ENCODE measurements at places on chromosomes 11 and 22.

DNA sequence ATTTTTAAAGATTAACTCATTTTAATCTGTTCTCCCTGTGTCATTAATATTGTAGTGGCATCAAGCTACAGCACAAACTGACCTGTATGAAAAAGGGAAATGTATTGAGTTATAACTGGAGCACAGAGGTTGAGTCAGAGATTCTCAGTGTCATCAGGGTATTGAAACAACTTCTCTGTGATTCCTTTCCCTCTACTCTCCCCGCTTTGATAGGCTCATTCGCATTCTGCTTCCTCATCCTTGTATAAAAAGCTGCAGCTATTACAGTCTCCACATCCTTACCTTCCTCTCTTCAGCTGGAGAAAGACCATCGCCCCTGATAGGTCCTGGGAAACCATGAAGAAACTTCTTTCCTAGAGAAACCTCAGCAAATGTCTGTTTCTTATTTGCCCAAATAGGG lies 90.0 kb downstream of the BDNF start:
- DNase-seq: no peak

DNA sequence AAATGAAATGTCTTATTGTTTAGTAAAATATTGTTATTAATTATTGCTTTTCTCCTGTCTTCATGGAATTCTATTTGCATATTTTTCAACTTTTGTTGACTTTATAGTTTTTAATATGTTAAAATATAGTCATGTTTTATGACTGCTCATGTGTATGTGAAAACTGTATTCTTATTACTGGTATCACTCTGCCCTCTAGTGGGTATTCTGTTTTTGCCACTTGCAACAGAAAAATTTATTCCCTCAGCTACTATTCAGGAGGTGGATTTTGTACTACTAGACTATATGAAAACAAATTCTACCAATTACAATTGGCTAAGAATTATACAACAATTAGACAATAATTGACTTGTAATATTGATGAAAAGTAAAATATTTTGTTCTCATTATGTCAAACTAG lies 45.0 kb downstream of the OR4C6 start:
- DNase-seq: no peak

DNA sequence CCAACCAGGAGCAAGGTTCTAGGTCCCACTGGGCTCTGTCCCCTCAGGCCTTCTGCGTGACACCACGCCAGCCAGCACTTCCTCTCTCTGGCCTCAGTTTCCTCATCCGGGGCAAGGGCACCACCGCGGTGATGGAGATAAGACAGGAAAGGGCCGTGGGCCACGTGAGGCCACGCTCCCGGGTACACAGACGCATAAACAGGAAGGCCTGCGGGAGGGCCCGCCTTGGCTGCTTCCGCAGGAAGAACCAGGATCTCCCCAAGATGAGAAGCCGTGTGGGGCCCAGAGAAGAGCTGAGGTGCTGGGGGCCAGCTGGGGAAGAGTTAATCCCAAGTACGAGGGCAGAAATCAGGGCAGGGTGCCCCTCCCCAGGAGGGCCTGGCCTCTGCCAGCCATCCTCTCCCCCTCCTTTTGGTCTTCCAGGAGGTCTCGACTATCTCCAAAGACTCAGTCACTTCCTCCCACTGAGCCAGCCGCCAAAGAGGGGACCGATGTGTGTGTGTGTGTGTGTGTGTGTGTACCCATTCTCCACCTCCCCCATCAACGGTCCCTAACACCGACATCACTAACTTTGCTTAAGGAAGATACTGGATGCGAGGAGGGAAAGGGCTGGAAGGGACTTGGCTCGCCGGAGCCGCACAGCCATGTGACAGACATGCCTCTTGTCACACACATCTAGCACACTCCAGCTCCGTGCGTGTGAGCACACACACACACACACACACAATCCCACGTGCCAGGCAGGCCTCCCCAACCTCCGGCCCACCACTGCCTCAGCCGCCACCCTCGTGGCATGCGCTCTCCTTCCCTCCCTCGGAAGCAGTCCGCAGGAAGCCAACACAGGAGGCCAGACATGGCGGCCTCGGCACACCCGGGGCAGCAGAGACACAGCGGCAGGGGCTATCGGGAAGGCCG lies 1.4 kb downstream of the MFNG start:
- no peak for DNase-seq

DNA sequence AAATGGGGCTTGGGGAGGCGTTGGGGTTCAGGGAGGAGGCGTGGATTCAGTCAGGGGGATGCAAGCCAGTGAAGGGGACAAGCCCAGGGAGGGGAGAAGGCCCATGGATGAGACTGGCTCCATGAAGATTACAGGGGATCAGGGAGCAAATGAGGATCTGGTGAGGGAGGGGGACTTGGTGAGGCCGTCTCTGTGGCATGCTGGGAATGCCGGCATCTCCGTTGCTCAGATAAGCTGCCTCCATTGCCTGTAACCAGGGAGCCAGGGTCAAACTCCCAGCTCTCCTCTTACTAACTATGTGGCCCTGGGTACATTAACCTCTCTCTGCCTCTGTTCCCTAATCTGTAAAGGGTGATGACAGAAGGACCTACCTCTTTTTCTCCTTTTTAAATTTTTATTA lies 38.7 kb downstream of the TPBGL start:
- DNase-seq: no peak

DNA sequence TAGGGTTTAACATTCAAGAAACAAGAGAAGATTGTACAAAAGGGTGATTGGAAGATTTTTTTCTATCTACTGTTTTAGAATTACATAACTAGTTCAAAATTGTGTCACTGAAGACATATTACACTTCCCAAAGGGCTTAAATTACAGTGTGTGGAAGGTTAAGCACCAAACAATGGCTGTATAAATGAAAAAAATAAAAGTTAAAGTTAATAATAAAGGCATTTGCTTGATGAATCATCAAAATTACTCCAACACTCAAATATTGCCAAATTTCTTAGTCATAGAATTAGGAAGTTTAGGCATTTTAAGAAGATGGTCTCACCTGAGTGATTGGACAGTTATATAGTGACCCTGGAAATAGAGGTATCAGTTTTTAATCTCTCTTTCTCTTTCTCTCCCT lies 227.6 kb upstream of the CARD18 start:
- no peak for DNase-seq

DNA sequence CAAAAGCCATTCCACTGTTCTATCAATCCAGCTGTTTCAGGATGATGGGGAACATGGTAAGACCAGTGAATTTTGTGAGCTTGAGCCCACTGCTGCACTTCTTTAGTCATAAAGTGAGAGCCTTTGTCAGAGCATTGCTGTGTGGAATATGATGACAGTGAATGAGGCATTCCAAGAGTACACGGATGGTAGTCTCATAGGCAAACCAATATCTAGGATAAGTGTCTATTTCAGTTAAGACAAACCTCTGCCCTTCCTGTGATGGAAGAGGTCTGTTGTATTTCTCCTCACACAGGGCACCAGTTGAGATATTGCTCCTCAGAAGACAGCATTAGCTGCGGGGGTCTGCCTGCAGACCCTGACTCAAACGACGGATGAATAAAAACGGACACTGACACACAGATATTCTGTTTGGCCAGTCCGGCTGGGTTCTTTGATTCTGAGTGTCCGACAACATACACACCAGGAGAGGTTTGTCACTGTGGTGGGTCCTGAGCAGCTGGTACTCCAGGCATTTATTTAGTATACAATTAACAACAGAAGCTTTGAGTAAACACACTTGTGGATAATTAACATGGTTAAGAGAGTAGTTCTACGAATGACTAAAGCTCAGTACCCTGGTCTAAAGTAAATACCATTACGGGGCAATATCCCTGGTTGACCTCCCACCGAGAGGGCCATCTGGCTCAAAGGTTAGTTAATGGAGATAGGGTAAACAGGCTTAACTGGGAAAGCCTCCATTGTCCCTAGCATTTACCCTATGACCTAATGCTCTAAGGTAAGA lies 121.7 kb downstream of the ZNF280B start:
- DNase-seq: no peak

DNA sequence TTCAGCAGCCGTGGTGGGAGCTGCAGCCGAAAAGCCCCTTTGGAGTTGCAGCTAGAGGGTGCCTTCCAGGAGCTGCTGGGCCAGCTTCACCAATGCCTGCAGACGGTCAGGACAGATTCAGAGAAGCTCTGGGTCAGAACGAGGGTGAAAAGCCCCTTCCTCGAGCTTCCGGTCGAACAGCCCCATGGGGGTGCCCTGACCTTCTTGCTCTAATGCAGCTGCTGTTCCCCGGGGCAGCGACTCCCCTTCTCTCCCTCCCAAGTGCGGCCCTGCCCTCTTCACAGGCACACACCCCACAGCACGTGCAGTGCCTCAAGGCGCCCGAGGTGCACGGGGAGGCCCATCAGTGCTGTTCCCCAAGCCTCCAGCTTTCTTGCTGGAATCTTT lies 9.6 kb upstream of the IFITM3 start:
- DNase-seq: no peak

- no peak for DNase-seq
Observed at GRCh38 chr11:20493340-20493739, 105.8 kb downstream of the PRMT3 start.

GRCh38 chr11:118783724-118784495 lies 7.1 kb downstream of the DDX6 start:
- DNase-seq: no peak

DNA sequence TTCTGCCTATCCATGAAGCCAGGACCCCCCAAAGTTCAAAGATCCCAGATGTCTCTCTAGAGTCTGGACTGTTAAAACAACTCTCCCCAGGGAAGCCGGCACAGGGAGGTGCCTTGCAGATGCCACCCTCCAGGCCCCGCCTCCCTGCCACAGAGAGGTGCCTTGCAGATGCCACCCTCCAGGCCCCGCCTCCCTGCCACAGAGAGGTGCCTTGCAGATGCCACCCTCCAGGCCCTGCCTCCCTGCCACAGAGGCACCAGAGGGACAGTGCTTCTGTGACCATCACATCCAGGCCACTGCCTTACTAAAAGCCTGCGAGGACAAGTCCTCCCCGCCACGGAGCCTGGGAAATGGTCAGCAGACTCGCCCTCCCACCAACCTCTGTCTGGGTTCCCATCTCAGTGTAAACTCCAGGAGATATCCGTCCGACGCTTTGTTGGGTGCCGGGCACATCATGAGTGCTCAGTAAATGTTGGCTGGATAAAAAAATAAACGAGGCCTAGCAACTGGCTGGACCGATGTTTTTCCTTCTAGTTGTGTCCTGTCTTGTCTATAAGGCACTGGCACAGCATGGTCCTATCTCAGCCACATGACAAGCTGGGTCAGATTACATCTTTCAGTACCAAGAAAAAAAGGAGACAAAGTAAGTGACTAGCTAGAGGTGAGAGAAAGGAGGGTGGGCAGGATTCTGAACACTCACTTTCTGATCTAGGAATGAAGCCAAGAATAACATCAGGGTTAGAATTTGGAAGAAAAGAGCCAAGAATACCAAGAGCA lies 91.2 kb upstream of the CSNK2A3 start:
- DNase-seq: peak; percentile 65

GRCh38 chr22:47406896-47407295 lies 644.4 kb downstream of the TBC1D22A start:
- DNase-seq: no peak

- DNase-seq: no peak
Observed at GRCh38 chr11:70668204-70669202, 270.2 kb downstream of the CTTN start.

All from HS-27A (cell line).